Pancreas (tissue), 10 donors: ENCODE measurements at places on chromosomes 2 and 18.

GRCh38 chr2:233700028-233700635 is 7.4 kb downstream of the UGT1A6 start:
- no peak for DNase-seq

GRCh38 chr2:138994502-138994901 is 214.3 kb upstream of the NXPH2 start:
- no peak for DNase-seq

GRCh38 chr2:203543898-203544328 is 8.8 kb upstream of the RAPH1 start:
- no peak for DNase-seq

GRCh38 chr18:13267431-13267873 is 48.9 kb downstream of the LDLRAD4 start:
- no peak for DNase-seq

DNA sequence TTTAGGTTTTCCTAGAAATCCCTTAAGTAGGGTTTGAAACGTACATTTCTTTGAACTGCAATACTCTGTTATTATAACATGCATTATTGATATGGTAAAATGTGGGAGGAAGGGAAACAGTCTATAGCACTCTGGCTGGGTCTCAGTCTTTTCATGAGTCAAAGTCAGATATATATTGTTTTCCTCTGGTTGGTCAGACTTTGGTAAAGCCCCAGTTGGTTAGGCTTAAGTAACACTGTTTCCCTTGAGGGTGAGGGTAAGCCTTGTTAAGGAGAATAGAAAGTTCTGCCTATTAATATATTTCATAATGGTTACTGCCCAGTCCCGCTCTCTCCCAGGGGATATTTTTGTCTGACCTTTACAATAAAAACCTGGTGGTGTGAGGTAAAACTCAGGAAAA is 44.7 kb upstream of the TNP1 start:
- DNase-seq: no peak

GRCh38 chr2:241083091-241083415 is 19.0 kb downstream of the MTERF4 start:
- no peak for DNase-seq

DNA sequence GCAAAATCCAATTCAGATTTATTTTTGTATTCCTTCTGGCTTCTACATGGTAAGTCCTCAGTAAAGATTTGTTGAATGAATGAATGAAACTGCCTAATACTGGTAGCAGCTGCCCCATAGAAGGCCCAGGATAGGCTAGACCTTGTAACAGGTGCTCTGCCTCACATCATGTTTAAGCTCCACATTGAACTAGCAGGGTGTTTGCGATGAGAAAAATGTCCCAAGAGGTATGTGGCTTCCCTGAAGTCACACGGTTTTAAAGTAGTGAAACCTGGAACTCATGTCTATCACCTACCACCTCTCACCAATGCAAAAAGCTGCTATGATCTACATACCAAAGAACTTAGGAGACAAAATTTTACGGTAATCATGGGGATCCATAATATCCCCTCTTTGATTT is 765 bp upstream of the LHCGR start:
- no peak for DNase-seq

DNA sequence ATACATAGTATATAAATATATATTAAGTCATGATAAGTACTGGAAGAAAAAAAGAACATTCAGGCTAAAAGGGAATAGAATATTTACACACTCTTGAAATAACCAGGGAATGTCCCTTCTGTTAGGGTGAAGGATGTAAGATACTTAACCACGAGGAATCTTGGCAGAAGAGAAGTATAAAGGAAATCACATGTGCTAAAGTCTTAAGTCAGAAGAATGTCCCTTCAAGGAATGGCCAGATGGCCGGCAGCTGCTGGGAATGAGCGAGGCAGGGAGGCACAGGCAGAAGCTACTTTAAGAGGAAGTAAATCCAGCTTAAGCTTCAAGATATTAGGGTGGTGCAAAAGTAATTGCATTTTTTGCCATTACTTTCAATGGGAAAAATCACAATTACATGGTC is 5.5 kb downstream of the CCDC102B start:
- DNase-seq: no peak

GRCh38 chr18:62288665-62289008 is 36.5 kb upstream of the TNFRSF11A start:
- no peak for DNase-seq

DNA sequence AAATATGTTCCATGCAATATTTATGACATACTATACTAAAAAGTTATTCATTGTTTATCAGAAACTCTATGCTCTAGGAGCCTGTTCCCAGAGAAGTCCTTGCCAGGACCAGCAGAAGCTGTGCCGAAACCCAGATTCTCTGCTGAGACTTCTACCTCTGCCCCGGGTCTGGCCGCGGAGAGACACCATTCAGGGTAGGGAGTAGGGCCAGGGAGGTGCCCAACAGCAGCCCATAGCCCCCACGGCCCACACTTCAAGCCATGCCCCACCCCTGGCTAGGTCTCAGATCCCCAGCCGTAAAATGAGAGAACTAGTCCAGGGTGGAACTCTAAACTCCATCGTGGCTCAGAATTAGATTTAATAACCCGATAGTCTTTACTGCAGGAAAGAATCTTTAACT is 102.9 kb downstream of the ZFP36L2 start:
- no peak for DNase-seq

DNA sequence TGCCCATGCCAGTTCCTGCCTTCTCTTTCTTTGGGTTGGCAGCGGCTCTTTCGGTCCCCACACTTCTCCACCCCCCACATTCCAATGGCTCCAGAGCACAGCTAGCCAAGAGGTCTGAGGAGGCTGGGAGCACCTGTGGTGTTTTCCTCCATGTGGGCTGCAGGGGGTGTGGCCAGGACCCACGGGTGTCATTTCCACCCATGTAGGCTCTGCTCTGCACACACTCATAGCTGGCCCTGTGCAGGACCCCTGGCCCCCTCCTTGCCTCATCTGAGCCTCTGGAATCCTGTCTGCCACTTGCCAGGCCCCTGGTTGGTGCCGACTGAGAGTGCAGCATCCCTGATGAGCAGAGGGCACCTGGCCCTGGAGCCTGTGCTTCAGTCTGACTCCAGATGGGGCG is 46.3 kb downstream of the DYSF start:
- no peak for DNase-seq

- no peak for DNase-seq
Observed at GRCh38 chr2:128555433-128555832, 236.8 kb upstream of the HS6ST1 start.

DNA sequence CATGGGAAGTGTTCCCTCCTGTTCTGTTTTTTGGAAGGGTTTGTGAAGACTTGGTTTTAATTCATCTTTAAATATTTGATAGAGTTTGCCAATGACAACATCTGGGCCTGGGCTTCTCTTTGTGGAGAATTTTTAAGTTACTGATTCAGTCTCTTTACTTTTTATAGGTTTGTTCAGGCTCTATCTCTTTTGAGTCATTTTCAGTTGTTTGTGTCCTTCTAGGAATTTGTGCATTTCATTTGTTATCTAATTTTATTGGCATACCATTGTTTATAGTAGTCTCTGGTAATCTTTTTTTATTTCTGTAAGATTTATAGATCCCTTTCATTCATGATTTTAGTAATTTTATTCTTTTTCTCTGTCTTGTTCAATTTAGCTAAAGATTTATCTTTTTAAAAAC is 14.6 kb downstream of the SCLY start:
- DNase-seq: no peak

- DNase-seq: no peak
Observed at GRCh38 chr2:109218087-109218791, 89.2 kb downstream of the SH3RF3 start.

DNA sequence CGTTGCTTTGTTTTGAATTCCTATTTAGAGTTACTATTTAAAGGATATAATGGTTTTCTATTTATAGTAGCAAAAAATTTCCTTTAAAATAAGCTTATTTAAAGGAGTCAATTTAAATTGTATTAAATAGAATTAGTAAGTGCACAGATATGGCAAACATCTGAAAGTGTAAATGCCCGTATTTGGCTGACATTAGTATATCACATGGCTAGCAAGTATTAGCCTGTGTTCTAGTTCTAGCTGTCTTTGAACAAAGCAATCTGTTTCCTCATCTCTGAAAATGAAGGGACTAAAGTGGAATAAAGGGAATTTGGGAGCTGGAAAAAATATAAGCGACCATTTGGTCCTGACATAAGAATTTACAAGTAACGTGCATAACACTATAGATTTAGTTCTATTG is 32.2 kb downstream of the PELI1 start:
- DNase-seq: no peak

- no peak for DNase-seq
Observed at GRCh38 chr2:124482551-124482950, 457.5 kb downstream of the CNTNAP5 start.

DNA sequence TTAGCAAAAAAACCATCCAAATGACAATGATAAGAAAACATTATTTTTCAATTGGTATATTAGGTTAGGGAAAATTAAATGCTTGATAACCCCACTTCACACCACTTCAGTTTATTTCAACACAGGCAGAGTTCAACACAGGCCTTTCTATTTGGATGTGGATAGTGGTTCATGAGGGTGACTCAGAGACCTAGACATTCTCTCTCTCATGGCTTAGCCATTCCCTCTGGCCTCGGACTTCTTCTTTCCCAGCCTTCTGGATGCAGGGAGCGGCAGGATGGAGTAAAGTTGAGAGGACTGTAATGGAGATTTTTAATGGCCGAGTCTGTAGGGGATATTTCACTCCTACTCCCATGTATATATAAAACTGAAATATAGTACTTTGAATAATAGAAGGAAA is 109.7 kb downstream of the CTNNA2 start:
- no peak for DNase-seq

GRCh38 chr18:49238433-49239042 is 221.9 kb downstream of the DYM start:
- no peak for DNase-seq

DNA sequence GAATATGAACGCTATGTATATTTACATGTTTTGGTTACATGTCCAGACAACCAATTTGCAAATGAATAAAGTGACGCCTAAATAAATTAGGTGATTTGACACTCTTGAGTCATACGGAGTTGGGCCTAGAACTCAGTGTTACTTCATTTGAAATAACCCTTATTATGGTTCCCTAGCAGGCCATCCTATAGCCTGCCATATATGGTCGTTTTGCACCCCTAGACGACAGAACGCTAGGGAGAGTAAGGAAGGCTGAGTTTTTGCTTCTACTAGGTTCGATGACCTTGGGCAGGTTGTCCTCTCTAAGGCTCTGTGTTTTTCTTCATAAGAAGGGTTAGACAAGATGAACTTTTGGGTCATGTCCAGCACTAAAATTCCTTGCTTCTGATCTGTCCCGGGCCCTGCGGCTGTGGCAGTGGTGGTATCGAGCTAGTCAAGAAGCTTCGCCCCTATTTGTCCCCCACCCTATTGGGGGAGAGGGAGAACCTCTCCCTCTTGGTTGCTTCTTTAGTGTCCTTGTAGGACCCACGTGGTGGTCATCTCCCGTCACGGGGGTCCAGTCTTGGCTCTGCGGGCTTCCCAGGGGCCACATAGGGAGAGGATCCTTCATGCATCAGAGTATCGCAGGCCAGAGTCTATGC is 574 bp upstream of the EML4 start:
- no peak for DNase-seq

DNA sequence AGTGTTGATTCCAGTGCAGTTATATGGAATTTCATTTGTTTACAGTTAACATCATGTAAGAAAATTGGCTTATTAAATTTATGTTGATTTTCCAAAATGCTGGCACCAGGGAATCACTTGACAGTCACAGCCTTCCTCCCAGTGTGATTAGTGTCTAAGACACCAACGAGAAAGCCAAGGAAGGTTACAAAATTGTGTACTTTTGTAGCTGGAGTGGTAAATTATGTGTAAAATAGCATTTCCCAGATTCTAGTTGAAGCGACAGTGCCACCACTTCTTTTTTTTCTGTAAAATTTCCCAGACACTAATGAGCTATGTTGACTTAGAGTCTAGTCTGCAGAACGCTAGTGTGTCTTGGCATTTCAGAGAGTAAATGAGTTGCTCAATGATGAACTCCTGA is 101.3 kb downstream of the NCK2 start:
- DNase-seq: no peak

DNA sequence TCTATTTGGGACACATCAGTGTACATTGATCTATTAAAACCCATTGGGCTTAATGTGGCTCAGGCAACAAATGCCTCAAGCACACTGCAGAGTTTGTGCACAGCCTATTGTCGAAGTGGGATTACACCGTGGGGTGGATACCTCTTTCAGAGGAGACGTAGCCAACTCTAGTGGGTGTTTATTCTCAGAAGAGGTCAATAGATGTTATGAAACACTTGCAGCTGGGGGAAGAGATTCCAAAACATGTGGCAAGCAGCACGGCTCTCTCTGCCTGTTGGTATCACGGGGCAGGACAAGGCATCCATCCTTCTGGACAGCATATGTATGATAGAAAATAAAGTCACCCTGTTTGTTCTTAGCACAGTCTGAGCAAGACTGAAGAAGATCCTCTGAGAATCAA is 121.4 kb upstream of the COPS8 start:
- DNase-seq: no peak

DNA sequence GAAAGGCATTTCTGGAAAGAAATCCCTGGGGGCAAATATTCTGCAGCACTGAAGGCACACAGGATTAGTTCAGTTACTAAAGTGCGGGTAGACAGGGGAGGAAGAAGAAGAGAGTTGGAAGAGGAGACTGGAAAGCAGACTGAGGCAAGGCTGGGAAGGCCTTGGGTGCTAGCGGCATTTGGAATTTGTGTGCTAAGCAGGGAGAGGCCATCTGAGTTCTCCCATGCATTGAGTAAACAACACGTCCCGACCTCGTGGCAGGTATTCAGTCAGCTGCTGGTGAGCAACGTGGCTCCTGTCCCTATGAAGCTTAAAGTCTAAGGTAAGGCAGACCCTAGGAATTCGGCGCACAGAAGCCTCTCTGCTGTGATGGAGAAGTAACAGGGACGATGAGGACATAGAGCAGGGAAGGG is 30.7 kb downstream of the ATP8B1 start:
- peak; percentile 56 for DNase-seq

DNA sequence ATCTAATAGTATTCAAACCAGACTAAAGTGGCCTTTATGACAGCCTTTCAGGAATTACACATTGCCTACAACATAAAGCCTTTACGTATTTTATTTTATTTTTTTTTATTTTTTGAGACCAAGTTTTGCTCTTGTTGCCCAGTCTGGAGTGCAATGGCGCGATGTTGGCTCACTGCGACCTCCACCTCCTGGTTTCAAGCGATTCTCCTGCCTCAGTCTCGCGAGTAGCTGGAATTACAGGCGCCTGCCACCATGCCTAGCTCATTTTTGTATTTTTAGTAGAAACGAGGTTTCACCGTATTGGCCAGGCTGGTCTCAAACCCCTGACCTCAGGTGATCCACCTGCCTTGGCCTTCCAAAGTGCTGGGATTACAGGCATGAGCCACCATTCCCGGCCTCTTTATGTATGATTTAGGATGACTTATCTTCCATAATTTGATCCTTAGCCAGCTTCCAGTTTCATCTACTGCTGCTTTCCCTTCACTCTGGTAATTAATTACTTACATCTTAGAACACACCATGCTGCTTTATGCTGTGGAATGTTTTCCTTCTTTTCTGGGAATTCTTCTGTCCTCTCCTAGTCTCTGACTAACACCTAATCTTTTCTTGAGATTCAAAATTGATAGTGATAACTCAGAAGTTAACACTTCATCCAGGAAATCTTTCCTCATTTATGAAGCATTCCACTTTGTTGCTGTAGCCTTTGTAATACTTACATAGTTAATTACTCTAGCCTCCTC is 2.6 kb downstream of the USP14 start:
- DNase-seq: no peak

GRCh38 chr2:152407806-152408205 is 72.8 kb downstream of the FMNL2 start:
- no peak for DNase-seq
